ENCODE measurements at places on chromosomes 7 and 10.

DNA sequence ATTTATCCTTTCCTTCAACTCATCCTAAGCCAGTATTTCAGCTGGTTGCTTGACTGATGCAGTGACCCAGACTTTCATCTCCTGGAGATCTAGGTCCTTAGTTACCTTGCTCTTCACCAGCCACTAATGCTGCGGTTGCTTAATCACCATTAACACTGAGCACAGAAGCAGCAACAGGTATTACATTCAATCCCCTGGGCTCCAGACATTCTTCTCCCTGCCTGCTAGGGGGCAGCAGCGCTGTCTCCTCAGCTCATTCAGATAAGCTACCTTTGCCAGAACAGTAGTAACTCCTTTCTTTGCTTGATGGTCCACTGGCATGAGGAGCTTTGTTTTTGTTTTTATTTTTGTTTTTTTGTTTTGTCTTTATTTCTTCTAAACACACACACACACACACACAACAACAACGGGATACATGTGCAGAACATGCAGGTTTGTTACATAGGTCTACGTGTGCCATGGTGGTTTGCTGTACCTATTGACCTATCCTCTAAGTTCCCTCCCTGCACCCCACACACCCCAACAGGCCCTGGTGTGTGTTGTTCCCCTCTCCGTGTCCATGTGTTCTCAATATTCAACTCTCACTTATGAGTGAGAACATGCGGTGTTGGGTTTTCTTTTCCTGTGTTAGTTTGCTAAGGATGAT is 1043.2 kb upstream of the C7orf33 start:
- no peak for DNase-seq

DNA sequence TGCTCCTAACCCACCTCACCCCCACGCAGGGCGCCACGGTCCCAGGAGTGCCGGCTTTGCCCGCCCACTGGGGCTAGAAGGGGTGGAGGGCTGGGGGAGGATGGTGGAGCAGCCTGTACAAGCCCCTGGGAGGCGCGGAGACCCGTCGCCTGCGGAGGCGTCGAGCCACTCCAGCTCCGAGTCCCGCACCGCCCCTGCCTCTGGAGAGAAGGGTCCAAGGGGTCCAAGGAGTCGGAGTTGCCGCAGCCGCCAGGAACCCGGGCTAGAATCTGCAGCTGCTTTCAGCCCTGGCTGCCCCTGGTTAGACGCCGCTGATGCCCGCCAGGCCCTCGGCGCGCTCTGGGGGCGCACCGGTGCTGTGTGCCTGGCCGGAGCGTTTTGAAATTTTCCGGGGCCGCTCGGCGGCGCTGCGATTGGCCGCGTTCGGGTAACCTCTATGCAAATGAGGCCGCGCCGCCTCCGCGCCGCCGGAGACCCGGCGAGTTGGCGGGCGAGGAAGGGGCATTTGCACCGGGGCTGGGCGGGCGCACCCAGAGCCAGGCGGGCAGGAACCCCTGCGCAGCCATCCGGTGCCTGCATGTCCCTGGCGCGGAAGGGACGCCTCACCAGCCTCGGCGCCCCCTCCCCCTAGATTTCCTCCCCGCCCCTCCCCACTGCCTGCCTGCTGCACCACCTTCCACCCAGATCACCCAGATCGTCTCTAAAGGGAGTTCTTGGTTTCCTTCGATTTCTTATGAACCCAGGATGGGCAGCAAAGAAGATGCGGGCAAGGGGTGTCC is at the start of gene HMX2:
Gene HMX2 (plus strand): TSS at position 502 of the 779 bp plus-strand sequence. CDS start 243 bp downstream, at position 745.
- no peak for DNase-seq

DNA sequence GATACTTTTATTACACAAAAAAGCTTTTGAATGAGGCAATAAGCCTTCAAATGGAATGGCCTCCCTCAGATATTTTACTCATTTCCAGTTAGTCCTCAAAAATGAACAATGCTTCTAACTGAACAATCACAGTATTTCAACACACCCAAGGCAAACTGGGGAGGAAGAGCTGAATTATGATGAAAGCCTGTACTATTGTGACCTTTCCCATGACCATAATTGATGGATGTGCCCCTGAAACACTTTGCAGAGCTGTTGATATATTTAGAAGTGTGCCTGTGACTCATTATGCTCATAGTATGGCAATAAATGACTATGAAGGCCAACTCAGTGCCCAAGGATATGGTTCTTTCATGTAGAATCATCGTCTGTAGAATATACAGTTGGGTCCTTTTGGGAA is 248.1 kb downstream of the AHR start:
- DNase-seq: no peak

GRCh38 chr7:117737926-117738325 is 135.3 kb downstream of the CTTNBP2 start:
- DNase-seq: no peak

- DNase-seq: no peak
Observed at GRCh38 chr10:106919871-106920282, 244.6 kb downstream of the SORCS1 start.

DNA sequence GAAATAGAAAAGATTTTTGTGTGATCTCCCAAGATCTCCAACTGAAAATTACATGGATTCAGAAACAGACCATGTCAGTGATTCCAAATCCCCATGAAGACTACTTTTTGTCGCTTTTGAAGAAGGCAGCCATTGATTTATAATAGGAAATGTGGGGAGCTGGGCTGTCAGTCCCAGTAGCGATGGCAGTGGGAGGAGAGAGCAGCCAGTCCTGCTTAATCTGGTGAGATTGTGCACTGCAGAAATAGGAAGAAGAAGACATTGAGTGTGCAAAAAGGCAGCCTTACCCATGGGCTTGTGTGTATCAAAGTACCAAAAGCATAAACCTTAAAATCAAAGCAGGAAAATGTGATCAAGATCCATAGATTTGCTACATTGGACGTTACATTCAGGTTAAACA is 4.8 kb downstream of the ADRB1 start:
- DNase-seq: no peak

DNA sequence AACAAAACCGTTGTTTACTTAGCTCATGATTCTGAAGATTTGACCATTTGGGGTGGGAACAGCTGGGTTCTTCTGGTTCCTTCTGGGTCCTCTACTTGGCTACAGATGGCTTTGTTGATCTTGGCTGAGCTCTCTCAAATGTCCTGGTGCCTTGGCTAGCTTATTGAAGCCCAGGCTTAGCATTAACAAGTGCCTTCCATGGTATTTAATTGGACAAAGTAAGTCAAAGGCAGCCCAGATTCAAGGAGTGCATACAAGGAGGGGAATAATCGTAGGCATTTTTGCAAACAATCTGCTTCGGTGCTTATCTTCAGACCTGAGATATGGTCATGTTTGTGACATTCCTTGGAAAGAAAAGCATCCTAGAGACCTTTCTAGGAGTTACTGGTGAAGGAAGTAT is 81.4 kb downstream of the ADCYAP1R1 start:
- DNase-seq: no peak

GRCh38 chr10:131898061-131898460 is 2.7 kb upstream of the PPP2R2D start:
- DNase-seq: no peak

DNA sequence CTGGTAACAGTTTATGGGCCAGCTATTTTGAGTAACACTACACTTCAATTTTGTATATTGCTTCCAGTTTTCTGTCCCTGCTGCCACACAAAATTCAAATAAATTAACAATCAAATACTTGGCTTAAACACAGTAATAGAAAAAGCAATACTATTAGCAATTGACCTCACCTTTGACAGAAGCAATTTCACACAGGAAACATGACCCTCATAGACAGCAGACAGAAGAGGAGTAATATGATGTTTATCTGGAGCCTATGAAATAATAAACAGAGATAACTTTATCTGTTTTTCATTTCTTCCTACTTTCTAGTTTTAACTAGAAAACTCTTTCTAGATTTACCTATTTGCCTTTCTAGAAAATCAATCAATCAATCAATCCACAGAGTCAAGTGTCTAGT is 26.7 kb downstream of the MTPN start:
- DNase-seq: no peak

GRCh38 chr10:131963350-131963749 is 18.4 kb downstream of the BNIP3 start:
- DNase-seq: no peak

GRCh38 chr7:70480927-70481569 is 650.9 kb upstream of the GALNT17 start:
- no peak for DNase-seq

GRCh38 chr10:92544296-92544695 is 29.6 kb downstream of the IDE start:
- no peak for DNase-seq

- no peak for DNase-seq
Observed at GRCh38 chr7:114426824-114427223, 12.2 kb downstream of the FOXP2 start.

DNA sequence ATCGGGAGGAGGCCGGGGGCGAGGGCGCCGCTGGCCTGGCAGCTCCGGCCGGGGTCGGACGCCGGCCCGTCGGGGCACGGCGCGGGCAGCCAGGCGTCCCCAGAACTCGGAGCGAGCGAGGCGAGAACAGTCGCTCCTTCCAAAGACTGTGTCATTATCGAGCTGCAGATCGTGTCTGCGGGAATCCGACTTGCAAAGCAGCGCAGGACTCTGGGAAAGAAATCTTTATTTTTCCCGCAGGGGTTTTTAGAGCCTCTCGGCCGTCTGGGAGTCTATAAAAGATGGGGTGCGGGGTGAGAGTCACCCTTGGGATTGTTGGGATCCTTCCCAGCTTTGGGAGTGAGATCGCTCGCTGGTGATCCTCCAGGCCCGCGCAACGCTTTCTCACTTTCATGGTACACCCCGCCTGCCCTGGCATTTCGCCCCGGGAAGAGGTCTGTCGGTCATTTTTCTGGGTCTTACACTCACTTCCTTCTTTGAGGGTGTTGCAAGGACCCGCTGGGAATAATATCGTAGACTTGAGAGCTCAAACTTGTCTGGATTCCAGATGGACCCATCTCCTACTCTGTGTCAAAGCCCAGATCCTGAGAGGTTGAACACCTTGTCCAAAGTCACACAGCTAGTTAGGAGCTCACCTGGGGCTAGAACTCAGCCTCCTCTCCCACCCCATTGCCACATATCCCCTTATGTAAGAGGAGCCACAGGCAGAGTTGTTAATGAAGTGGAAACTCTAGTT is 1.0 kb downstream of the UBTD1 start:
- DNase-seq: no peak

GRCh38 chr7:818031-818699 is 14.1 kb upstream of the SUN1 start:
- DNase-seq: no peak

GRCh38 chr7:94669773-94670495 is 14.0 kb upstream of the SGCE start:
- no peak for DNase-seq

- no peak for DNase-seq
Observed at GRCh38 chr10:24277771-24278170, 68.8 kb downstream of the KIAA1217 start.

GRCh38 chr7:37354656-37355131 is 94.0 kb downstream of the ELMO1 start:
- peak; percentile 63 for DNase-seq
